ENCODE measurements at places on chromosomes 1 and 21.

GRCh38 chr1:35222322-35223083 is 29.6 kb upstream of the SFPQ start:
- peak; percentile 89 for DNase-seq

DNA sequence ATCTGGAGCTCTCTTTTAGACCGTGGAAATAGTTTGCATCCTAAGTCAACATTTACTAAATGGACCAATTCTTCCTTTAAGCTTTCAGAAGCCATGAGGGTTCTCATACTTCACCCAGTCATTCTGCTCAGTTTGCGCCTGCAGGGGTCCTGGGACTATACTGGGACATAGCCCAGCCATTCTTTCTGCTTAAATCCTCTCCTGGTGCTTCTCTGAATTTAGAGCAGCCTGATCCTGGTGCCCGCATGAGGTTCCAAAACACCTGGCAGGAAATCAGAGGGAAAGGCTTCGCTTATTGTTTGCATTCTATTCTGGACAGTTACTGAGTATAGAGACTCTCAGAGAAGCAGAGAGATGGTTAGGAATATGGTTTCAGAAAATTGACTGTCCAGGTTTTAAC is 27.0 kb downstream of the TNN start:
- DNase-seq: no peak

DNA sequence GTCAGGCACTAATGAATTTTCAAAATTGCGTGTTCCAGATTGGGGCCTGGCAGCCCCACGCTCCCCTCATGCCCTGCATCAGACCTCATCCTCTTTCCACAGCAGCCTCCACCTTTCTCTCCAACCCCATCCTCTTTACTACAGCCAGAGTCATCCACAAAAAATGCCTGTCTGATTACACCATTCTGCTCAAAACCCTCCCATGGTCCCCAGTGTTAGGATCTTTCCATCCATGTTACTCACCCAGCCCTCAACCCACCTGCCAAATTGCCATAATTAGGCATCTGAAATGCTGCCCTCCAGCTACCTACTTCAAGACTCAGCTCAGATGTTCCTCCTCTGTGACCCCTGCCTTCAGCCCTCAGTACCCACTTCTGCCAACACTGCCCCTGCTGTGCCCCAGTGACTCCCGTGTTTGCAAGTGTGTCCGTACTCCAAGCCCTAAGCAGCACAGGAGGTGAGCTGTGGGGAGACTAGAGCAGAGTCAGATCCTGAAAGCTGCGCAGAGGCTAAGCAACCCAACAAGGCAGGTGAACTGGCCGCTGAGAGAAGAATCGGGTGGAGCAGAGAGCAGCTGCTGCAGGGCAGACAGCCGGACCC is 715 bp upstream of the ARTN start:
- peak; percentile 43 for DNase-seq

- DNase-seq: no peak
Observed at GRCh38 chr1:208885060-208885459, 640.9 kb upstream of the PLXNA2 start.

- peak; percentile 36 for DNase-seq
Observed at GRCh38 chr1:159188375-159188788, 16.3 kb upstream of the ACKR1 start.

DNA sequence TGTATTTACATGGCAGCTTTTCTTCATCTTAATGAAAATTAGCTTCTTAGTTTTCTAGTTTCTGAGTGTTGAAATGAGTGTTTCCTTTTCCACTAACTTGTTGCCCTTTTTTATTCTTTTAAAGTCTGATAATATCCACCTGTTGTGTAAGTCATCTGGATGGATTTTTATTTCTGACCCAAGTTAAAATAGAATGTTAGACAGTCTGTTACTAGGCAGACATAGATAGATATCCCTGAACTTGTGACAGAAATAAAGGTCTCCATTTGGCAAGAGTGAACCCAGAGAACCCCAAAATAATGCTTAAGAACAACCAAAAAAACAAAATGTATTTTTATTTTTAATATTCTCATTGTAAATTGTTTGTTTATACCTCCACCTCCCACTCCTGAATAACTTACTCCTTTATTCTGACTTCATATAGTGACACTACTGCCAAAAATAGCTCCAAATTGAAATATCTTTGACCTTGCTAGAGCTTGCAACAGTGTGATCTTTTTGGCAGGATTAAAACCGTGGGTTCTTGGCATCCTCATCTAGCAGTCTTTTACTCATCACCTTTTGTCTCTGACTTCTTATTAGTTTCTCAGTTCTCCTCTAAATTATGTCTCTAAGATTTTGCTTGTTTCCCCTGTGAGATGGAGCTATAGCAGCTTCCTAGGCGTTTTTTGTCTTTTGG is 26.9 kb upstream of the SH3D21 start:
- DNase-seq: peak; percentile 79

Measured in choroid plexus epithelial cell (primary cell).